ENCODE measurements at places on chromosomes 1 and 21.
A peak's percentile ranks its signal among the peaks of the same experiment; 100 is the strongest.

DNA sequence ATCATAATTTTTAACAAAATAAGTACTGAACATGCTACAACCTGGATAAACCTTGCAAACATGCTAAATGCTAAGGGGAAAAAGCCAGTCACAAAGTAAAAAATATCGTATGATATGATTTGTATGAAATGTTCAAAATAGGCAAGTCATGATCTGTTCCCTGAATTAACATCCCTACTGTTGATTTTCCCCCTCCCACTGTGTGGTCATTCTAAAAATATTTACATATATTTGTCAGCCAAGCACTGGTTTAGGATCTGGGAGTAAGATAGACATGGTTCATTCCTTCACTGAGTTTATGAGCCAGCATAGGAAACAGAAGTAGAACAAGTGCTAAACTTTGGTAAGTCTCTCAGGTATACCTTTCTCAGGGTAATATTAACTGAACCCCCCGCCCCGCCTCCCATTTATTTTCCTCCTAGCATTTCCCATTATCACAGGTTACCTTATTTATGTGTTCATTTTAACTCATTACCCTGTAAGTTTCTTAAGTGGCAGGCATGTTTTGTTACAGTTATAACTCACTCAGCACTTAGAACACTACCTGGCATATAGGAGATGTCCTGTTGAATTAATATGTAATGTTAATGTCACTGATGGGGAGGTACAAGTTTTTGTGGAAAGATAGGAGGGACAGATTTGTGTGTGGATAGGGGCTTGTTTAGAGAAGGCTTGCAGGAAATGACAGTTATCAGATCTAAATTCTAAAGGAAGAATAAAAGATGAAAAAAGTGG, 12.3 kb downstream of the UQCRH start:
- DNase-seq, result peak; percentile 40

- DNase-seq, result peak; percentile 39
Observed at GRCh38 chr1:171245458-171246064, 2.7 kb upstream of the FMO1 start.

GRCh38 chr21:45905196-45905595, 76.4 kb upstream of the COL6A1 start:
- no peak for DNase-seq

GRCh38 chr1:203176273-203177035, 828 bp upstream of the MYBPH start:
- DNase-seq, result no peak

DNA sequence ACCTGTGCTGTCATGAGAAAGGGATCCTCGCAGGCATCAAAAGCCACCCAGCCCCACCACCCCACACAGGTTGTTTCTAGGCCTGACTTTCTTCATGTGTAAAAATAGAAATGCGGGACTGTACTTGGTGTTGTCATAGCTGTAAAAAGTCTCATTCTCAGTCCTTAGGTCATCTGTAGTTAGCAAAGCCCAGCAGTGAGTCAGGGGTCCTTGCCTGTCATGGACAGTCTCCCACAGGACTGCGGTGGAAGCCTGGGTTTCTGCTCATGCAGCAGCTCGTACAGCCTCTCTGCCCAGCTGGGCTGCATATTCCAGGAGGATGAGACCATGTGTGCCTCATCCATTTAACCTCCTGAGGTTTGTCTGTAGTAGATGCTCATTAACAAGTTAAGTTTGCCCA, 58.2 kb downstream of the MRPS6 start:
- no peak for DNase-seq

DNA sequence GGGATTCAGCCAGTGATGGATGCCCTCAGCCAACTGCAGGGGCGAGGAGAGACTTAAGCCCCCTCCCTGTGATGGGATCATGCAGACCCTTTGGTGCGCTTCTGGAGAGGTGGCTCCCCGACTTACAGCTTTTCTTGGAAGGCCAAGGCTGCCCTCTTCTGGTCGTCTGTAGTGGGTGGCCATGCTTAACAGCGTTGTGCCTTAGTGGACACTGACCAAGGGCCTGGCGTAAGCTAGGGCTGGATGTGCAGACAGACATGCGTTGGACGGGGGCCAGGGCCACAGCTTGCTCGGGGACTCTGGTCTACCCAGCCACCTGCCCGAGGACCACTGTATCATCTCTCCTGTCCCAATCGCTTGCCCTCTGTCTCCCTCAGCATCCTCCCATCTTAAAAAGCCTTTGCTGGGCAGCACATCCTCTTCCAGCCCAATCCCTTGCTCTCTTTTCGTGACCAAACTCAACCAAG, 5.5 kb downstream of the AZIN2 start:
- DNase-seq, result peak; percentile 51

GRCh38 chr1:50492142-50492541, 68.9 kb upstream of the DMRTA2 start:
- DNase-seq, result no peak

GRCh38 chr1:78619803-78620579, at the start of gene IFI44L:
Gene IFI44L, plus strand, starts transcription at chr1:78620448. Its CDS starts 7,468 bp downstream, at chr1:78627916.
- DNase-seq, result peak; percentile 52

DNA sequence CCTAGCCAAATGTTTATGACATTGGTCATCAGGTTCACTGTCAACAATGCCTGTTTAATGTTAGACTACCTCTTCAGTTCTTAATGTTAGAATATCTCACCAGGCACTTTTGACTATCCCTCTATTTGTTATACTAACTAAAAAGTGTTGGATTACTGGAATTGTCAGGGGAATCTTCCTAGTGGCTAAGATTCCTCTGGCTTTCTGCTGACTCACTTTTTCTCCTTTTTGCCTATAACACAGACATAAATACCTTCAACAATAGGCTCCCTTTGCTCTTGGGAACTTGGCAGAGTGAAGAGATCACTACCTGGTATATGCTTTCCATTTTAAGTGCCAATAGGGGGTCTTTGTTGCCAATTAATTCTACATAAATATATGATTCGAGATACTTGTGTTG, 68.5 kb downstream of the TMEM200B start:
- no peak for DNase-seq

- DNase-seq, result peak; percentile 35
Observed at GRCh38 chr1:188128761-188129160, 1300.0 kb downstream of the PLA2G4A start.

DNA sequence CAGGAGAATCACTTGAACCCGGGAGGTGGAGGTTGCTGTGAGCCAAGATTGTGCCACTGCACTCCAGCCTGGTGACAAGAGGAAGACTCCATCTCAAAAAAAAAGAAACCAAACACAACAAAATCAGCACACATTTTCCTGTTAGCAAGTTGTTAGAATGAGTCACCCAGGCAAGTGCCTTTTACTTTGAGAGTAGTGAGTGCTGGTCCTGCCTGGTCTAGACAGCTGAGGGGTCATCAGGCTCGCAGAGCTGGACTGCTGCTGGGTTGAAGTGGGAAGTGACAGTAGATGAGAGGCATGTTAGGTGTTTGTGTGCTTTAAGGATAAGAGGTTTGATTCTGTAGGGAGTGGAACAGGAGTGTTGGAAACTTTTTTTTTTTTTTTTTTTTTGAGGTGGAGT, 31.9 kb downstream of the GNPAT start:
- DNase-seq, result no peak

DNA sequence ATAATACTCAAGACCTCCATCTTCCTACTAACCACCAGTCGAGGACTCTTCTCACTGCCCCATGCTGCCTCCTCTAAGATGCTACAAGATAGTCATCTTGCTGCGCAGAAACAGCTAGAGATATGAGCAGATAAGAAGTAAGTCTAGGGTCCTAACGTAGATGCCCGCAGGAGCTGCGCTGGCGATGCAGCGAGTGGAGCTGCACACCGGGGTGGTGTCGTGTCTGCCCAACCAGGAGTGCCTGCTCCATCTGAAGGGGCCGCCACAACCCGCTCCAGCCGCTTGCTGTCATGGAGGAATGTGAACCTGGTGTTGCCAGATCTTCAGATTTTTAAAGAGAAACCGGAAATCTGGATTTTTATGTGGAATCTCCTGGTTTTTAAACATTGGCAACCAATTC, 175.1 kb downstream of the VPS13D start:
- DNase-seq, result no peak

DNA sequence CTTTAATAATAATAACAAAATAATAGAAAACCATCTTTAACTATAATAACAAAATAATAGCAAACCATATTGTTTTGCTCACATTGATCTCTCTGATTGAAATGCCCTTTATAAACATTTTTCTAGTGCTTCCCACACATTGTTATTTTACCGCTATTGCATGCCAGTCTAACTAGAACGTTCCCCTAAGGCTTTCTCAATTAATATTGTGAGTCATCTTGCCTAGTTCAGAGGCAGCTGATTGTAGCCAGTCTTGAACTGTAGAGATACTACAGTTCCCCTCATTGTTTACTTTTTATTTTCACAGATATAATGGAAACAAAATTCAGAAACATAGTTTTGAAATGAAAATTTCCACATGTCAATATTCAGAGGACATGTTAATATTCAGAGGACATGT, 192.3 kb upstream of the ADGRL4 start:
- DNase-seq, result peak; percentile 68

- no peak for DNase-seq
Observed at GRCh38 chr1:180567654-180568053, 8.9 kb downstream of the OVAAL start.

GRCh38 chr1:94903280-94904009, 23.5 kb downstream of the CNN3 start:
- no peak for DNase-seq

Data from mammary epithelial cell (primary cell).